ENCODE measurements at places on chromosomes 2 and 18. TPM values are rescaled to one million over a fixed set of nuclear protein-coding genes. Genes with fewer than 3 reads are reported as not detected.

DNA sequence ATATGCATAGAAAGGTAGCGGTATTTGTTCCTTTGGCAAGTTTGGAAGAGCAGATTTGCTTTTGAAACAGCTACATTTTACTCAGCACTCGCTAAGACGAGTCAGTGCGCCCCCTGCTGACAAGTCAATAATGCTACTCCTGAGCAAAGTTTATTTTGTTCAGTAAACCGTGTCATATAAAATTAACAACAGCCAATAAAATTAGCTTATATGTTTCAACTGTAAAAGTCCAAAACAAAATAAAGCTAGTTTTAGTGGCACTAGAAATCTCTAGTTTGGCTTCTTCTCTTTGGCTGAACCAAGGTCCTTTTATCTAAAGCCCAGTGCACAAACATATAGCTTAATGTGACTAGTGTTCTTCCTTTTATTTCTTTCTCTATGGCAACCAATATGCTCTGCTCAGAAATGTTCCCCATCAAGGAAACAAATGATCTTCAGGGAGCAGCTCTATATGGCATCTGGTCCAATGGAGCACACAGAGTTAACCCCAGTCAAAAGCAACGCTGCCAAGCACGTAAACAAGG, 4.2 kb upstream of the POU3F3 start:
- peak; percentile 57 for DNase-seq

Gene SOX11
- total RNA-seq = not detected

GRCh38 chr2:217008794-217009193, 148.9 kb upstream of the TNP1 start:
- DNase-seq = no peak

DNA sequence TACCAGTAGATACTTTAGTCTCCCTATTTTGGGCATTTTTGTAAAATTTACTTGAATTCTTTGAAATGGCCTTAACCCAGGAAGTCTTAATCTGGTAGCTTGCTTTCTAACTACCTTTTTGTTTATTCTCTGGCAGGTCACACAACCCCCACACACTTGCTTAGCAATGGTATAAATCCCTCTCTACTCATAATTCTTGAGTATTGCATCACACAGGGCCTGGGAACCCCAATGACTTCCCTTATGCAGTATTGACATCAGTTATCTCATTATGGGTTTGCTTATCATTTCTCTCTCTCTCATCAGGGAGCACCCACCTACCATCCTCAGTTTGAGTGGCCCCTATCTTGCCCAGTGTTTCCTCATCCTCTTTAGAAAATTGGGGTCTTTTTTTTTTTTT, 207.1 kb downstream of the KCNS3 start:
- no peak for DNase-seq

GRCh38 chr2:189641590-189641989, 19.7 kb upstream of the ASNSD1 start:
- no peak for DNase-seq

DNA sequence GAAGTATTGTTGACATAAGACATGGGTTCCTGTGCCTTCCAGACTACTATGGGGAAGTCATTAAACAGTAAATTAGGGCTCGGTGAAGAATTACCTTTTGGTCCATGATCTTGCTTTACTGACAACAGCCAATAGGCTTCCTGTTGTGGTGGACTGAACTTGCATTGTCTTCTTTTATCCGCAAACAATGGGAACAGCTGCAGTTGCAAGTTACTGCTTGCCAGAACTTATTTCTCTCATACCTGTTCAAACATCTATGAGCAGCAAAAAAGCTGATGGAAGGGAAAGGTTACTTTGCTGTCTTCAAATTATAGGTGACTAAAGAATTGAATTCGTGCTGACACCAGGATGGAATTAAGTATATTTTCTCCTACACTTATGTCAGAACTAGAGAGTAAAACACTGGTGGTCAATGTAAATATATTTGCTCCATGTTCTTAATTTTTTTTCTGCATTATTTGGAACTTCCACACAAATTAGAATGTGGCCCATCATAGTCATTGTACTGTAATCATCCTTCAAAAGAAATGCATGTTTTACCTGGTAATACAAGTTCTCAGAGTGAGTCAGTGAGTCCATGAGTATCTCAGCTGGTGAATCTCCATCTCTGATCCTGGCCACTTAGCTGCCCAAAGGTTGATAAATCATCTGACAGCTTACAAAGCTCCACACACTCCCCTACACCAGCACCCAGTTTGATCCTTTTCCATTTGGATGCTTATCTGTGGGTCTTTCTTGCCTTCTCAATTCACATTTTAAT, 37.3 kb upstream of the RNF152 start:
- DNase-seq = no peak

GRCh38 chr18:27413495-27414401, 228.6 kb upstream of the CHST9 start:
- no peak for DNase-seq

- no peak for DNase-seq
These were observed 255.4 kb downstream of the TDRD15 start for GRCh38 chr2:21379140-21379539.

DNA sequence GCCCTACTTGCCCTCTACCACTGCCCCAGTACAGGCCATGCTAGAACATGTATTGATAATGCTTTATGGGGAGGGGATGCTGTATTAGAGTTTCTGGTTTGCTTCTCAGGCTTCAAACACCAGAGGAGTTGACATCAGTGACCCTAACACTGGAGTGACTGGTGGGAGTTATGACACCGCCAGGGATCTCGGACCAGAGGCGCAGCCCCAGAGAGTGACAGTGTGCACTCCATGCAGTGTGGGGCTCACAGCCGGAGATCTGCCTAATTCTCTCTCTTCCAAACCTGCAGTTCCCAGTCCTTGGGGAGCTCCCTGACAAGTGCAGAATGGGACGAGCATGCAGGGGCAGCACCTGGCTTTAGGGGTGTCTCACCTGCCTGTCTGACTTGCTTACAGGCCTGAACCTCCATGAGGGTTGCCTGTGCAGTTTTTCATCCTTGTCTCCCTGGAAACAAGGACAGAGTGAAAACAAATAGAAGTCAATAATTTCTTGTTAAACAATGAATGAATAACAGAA, 244.9 kb upstream of the MYT1L start:
- no peak for DNase-seq

Gene RND3
- 26.2 TPM for total RNA-seq

Gene POMC
- 31.0 TPM for total RNA-seq

DNA sequence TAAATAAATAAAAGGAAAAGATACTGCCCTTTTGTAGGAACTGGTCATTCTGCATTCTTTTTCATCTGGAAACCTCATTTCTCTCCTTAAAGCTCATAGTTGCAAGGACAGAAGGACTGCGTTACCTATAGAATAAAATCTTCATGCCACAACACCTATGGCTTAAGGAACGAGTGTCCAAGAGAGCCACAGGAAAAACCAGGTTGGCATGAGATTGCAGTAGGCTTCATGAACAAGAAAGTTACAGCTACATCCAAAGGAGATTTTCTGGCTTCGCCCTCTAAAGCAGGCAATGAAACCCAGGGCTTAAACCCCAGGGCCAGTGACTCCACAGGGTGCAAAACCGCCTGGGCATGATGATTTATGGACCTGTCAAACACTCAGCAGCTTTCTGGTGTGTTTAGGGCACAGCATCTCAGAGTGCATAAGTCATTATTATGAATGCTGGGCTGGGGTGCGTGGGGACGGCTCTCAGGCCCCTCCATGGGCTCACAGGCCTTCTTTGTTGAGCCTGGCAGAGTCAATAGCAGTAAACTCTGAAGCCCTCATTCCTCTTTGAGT, 30.7 kb upstream of the PIEZO2 start:
- no peak for DNase-seq

- DNase-seq = no peak
These were observed 98.9 kb upstream of the EPAS1 start for GRCh38 chr2:46198164-46198883.

DNA sequence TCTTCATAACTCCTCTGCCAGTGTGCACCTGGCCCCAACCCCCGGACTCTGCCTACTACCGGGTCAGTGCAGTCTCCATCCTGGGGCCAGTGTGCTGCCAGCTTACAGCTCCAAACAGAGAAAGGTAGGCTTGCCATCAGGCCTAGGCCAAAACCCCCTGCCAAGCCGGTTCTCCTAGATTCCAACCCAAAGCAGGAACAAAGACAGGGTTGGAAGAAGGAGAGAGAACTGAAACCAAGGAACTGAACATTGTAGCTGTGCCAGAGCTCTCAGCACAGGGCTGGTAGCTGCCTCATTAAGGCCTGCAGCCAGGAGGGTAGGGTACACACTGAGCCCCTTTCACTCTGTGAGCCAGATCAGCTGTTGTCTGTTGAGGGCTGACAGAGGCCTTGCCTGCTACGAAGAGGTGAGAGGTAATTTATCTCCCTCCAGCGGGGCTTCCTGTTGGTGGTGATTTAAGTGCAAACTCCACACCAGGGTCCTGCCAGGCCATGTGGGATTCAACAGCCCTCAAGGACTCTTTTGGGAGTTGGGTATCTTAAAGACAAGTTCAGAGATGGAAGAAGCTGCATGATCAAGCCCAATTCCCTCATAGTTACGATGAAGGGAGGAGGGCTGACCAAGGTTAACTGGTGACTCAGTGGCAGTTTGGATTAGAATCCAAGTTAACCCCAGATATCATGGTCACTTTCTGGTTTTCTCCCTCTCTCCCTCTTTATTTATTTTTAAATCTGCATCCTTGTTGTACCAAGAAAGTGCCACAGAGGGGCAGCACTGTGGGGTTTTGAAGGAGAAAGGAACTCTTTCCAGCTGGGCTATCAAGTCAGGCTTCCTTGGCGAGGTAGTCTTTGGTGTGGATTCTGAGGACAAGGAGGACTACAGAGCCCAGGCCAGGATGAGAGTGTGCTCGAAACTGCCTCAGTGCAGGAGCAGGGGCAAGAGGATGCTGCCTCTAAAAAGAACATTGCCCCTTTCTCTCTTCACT, 48.1 kb downstream of the CYRIA start:
- DNase-seq = peak; percentile 87

Gene RRM2
- total RNA-seq = 1.9 TPM

Gene SRBD1
- total RNA-seq = 16.5 TPM

Gene UNC80
- total RNA-seq = 3.6 TPM

Gene GREB1L
- total RNA-seq = 21.6 TPM

Gene GAREM1
- total RNA-seq = 14.9 TPM

Gene TACR1
- 4.2 TPM for total RNA-seq

DNA sequence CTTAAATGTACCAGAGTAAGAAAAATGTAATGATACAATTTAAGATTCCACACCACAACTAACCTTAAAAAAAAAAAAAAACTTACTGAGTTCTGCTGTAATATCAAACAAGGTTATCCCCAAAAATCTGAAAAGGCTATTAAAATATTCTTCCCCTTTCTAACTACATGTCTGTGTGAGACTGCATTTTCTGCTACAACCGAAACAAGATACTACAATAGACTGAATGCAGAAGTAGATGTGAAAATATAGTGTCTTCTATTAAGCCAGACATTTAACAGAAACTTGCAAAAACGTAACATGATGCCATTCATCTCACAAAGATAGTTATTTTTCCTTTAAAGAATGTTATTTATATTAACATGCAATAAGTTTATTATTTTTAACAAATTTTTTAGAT, 16.2 kb downstream of the SS18 start:
- no peak for DNase-seq

GRCh38 chr2:183267148-183267827, 143.0 kb downstream of the NUP35 start:
- no peak for DNase-seq

DNA sequence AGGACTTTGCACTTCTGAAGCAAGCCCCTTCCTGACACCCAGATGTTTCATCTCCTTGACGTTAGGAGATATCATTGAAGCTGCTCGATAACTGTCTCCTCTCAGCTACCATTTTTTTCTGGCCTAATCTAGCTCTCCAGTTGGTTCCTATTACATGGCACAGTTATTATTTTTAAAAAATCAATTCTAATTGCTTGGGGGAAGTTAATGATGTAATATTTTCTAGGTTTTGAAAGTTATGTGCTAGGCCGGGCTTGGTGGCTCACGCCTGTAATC, 22.5 kb upstream of the RAB31 start:
- DNase-seq = no peak

DNA sequence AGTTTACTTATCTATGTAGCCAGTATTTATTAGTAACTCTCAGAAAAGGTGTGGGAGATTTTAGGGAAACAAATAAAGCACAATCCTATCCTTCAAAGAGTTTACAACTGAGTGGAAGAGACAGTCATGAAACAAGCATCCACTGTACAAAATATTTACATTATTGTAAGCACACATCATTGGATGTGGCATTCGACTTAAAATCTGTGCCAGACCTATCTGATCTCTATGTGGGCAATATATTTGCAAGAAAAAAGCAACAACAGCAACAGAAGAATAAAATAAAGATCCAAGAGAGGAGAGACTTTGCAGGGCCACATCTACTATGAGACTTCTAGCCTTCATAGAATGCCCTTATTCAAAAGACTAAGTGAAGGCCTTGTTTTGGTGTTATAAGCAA, 882.1 kb upstream of the PIK3C3 start:
- no peak for DNase-seq

DNA sequence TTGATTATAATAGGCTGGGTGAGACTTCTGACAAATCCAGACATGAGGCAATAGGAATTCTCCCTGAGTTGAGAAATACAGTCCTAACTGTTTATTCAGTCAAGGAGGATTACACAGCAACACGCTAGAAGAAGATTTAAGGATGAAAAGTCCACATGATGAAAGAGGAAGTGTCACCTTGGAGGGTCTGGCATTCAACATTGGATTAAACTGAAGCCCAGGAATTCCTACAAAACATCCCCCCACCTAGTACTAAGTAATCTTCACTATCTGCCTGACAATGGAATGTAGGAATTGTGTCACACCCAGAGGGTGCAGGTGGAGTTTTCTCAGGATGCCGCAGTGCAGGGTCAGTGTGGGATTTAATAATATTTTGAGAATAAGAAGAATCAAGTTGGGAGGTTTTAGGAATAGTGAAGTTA, 142.4 kb downstream of the SOCS6 start:
- DNase-seq = no peak

GRCh38 chr2:2286592-2286991, 44.5 kb downstream of the MYT1L start:
- DNase-seq = no peak

DNA sequence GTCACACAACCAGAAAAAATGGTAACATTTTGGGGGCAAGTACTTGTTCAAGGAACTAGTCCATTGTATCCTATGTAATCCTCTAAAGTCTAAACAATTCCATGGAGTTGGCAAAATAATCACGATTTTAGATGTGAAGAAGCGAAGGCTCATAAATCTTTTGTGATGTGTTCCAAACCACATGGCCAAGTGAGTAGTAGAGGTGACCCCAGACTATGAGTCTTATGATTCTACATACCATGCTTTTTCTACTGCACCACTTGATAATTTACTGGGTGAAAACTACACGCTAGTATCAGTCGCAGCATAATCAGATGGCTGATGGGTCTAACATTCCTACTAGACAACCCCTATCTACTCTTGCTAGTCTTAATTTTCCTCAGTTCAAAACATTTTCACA, 371.4 kb downstream of the OSR1 start:
- DNase-seq = no peak

- DNase-seq = no peak
These were observed 25.6 kb downstream of the MARCHF7 start for GRCh38 chr2:159737917-159738296.

Gene CD28
- total RNA-seq = 0.51 TPM

GRCh38 chr2:164954186-164954585, 1.1 kb downstream of the SLC38A11 start:
- DNase-seq = no peak

GRCh38 chr18:34330308-34330707, 105.6 kb upstream of the NOL4 start:
- DNase-seq = no peak

Gene LYPD6
- total RNA-seq = 5.1 TPM

- DNase-seq = no peak
These were observed 56.3 kb upstream of the FZD5 start for GRCh38 chr2:207825978-207826377.

All from prostate gland (tissue), 2 donors.